ENCODE measurements at places on chromosomes 2 and 18.

DNA sequence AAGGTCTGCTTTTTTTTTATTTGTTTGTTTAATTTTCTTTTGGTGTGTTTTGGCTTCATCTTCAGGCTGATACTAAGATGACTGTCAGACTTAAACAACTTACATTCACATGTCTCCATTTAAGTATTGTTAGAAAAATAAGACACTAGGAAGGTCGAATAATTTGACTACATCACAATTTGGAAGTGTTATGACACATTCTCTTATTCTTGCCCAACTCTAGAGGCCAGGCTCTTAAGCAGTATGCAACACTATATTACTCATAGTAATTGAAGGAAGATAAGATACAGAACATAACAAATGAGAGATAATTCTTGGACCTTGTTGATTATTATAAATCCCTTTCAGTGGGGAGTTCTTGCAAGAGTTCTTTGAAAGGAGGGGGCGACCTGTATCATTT, 295.3 kb upstream of the COL3A1 start:
- DNase-seq, result peak; percentile 20

GRCh38 chr2:29361231-29361630, 246.0 kb downstream of the CLIP4 start:
- DNase-seq, result no peak

DNA sequence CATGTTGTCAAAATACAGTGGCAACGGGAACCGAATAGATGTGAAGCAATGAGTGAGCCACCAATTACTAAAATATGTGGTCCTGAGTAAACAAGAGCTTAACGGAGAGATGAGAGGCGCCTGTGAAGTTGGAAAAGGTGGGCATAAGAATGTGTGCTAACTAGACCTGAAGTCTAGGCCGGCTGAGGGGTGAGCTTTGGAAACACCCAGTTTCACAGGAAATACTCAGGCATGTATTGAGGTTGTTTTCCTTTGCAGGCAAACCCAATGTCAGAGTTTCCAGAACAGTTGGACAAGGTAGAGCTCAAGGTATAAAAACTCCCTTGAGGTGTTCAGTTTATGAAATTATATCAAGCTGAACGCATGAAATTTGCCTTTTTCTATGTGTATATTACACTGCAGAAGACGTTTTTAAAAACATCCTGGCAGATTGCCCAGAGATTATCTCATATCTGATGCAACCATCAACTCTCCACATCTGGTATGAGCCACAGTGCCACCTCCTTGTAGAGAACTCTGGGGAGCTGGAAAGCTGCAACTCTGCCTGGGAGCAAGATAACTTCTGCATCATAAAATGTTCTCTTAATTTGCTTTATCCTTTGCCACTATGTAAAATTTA, 3.9 kb upstream of the WDSUB1 start:
- peak; percentile 85 for DNase-seq

GRCh38 chr2:197219636-197220035, 90.9 kb downstream of the ANKRD44 start:
- no peak for DNase-seq

DNA sequence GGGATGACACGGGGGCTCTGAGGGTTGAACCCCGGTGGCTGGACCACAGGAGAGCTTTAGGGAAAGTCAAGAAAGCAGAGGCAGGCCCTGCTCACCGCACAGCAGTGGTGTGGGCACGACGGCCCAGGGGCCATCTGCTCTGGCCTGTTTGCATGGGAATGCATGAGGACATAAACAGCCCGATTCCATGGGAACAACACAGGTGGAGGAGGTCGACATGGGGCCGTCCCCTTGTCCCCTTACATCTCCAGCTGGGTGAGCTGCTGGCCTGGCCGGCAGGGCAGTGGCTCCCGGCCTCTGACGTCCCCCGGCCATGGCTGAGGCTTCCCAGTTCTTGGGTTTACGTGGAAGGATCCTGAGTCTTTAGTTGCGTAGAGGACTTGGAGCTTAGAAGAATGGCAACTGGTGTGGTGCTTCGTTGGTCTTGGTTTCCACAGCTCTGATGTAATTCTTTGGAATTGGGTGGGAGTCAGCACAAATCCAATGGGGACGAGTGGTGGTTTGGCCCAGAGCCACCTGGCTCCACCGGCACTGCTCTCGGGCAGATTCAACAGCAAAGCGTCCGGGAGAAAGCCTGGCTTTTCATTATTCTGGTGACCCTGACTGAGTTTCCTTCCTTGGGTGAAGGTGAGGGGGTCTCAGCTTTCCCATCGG, 98.3 kb upstream of the HDAC4 start:
- no peak for DNase-seq

DNA sequence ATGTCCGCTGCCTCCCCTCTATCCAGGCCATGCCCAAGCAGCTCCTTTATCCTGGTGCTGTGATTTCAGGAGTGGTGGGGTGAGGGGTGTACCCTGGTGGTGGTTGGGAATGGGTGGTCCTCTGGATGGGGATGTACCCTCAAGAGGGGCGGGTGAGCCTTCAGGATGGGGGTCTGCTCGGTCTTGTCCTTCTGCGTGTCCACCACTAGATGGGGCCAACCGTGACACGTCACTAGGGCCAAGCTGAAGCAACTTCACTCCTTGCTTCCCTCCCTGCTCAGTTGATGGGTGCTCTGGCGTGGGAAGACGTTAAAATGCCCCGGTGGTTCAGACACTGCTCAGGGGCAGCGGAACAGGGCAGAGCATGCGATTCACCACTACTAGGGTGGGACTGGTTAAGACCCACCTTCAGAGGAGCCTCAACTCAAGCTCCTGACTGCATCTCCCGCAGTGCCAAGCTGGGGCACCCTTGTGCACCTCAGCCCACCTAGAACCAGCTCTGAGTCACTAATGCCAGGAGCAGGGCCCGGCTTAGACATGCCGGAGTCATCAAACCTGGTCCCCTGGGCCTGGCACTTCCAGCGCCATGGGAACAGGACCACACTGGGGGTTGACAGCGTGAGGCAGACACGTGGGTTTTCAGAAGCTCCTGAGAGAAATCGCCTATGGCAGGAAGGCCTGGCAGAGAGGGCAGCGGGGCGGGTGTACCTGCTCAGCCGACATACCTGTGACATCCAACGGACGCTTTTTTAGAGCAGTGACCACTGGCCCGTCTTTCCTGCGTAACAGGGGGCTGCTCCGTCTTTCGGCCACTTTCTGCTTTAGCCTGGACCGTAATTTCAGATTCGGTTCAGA, 256.7 kb downstream of the HDAC4 start:
- no peak for DNase-seq

DNA sequence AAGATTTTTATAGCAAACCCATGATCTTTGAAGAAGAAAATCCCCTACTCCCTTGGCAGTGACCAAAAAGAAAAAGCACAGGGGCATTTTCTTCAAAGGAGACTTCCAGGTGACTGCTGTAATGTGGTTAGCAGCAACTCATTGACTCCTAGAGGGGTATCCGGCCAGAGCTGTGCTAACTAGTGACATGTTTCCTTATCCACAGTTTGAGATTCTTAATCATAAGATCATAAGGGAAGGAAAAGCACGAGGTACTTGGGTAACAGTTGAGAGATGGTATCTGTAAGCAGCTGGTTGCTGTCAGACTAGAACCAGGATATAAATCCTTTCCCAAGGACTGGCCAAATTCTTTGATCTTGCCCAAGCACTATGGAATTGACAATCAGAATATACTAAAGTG, 124.7 kb downstream of the MREG start:
- no peak for DNase-seq

DNA sequence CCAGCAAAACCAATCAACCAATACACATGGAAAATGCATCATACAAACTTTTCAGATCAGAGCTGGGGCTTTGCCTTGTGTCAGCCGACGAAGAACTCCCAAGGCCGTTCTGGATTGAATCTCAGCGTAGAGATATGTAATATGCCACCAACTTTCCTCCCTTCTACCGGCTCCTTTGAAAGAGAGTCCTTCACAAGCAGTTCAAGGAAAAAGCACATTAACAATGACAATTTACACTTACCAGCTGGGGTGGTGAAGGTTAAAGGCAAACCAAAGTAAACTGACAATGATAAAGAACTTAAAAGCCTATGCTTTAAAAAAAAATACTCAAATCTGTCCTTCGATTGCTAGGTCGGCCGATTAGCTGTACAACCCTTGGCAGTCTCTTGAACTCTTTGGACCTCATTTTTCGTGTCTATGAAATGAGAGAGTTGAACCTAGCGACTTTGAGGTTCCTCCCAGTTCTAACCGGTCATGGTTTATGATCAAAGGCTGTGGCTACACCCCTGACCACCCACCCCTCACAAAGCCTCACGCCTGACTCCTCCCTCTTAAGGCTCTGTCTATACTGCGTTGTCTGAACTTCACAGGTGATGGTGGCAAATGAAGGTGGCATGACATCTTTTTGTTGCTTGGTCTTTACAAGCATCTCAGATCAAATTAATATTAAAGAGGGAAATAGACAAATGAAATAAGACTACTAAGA, 46.2 kb downstream of the BCL2 start:
- DNase-seq, result no peak

- no peak for DNase-seq
These were observed 36.5 kb downstream of the POLR1A start for GRCh38 chr2:86069091-86069685.

- peak; percentile 24 for DNase-seq
These were observed 29.0 kb downstream of the DOK1 start for GRCh38 chr2:74583504-74583903.

- DNase-seq, result no peak
These were observed at the start of gene SIX2 for GRCh38 chr2:45009303-45009927. Gene SIX2 (minus strand): TSS chr2:45009452. CDS start chr2:45009110, 342 bp downstream.

GRCh38 chr2:197286805-197287595, 23.6 kb downstream of the ANKRD44 start:
- peak; percentile 79 for DNase-seq

- no peak for DNase-seq
These were observed 47.4 kb downstream of the CACNB4 start for GRCh38 chr2:152051436-152051835.

DNA sequence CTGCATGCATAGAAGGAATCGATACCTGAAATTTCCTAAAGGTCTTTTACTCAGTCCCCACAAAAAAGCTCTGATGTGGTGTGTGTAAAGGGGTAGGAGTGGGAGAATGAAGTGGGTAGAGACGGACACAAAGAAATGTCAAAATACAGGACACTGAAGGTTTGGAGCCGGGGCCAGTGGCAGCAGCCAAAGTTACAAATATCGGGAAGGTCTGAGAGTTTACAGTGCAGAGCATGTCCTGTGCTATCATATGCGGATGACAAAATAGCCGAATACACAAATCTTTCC, 89.9 kb upstream of the STON1 start:
- DNase-seq, result no peak

GRCh38 chr2:38572167-38572566, 30.6 kb downstream of the HNRNPLL start:
- DNase-seq, result peak; percentile 21

DNA sequence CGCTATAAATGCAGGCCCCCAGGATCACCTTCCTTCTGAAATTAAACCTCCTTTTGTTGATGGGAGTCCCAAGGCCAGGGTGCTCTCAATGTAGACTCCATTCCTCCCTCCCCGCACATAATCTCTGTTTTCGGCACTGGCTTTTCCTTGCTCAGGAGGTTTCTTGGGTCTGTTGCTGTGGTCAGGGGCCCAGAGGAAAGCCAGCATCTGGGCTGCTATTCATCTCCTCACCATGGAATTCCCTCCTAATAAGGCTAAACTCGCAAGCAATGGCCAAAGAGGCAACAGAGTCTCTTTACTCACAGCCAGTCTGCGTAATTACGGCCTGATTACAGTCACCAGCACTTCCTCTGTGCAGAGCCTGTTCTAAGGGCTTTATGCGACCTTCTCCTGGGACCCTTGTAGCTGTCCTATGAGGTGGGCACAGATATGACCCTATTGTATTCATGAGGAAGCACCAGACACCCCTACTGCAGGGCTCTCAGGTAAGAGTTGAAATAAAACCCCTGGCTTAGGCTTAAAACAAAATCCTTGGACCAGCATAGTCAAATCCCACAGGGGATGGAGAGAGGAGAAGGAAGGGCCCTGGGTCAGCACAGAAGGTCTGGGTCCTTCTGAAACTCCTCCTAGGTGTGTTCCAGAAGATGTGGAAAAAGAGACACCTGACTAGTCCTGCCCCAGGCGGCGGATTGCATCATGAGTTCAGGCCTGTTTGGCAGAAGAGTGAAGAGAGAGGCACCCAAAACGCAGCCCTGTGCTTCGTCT, 105.0 kb upstream of the SH3BP4 start:
- no peak for DNase-seq

DNA sequence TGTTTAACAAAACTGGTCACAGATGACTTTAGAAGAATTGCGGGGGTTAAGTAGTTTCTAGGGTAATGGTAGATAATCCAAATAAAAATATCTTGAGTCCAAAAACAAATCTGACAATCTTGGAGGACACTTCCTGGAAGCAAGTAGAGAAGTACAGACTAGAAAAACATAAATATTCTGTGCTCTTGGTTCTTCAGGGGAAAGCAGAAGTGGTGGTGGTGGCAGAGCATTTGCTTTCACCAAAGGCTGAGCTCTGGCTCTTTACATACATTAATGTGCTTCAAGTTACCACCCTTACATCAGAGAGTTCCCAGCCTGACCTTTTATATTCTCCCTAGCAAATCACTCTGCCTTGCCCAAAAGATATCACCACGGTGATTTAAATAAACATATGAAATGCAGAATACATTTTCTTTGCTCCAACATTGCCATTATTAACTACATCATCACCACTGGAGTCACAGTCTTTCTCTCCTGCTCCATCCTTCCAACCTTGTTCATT, 15.3 kb downstream of the PDE11A start:
- no peak for DNase-seq

GRCh38 chr2:10195278-10196109, 73.0 kb downstream of the RRM2 start:
- no peak for DNase-seq

GRCh38 chr2:53103679-53104078, 663.9 kb upstream of the CHAC2 start:
- DNase-seq, result no peak

- DNase-seq, result no peak
These were observed 39.1 kb downstream of the CYRIA start for GRCh38 chr2:16626497-16626896.

DNA sequence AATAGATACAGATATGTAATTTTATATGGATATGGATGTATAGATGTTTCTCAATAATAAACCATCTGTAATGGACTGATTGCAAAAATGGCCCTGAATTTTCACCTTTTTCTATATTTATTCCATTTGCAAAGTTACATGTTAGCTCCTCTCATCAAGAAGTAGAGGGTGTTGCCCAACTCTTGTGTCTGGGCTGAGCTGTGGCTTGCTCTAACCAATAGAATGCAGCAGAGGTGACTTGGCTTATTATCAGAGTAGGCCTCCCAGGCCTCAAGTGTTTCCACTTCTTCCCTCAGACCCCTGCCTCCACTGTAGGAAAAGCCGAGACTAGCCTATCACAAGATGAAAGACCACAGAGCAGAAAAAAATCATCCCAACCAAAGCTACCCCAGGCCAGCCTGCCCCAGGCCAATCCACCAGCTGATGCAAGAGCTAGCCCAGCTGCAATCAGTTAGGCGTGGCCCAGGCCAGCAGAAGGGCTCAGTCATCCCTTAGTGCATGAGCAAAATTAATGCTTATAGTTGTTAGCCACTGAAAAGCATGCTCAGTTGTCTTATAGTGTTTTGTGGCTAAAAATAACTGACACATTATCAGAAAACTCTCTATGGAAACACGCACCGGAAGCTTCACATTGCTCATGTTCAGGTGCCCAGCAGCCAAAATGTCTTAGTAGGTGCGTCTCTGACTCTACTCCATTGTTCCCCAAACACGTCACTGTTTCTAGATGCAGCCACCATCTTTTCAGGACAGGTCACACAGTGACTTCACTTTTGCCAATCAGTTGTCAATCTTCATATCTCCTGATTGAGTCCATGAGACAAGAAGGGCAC, 464.0 kb downstream of the FBXO15 start:
- no peak for DNase-seq
